A549 treated with CpdA at 1 μM for 4 hours (cell line): ENCODE measurements at places on chromosomes 11 and 22. TPM values are rescaled to one million over a fixed set of nuclear protein-coding genes. Genes with fewer than 3 reads are reported as not detected.

The EIF3D gene
- total RNA-seq, result 158 to 231 TPM (median 164 TPM) in 5 replicates

The MB gene
- total RNA-seq, result 6.4 to 9.1 TPM (median 6.9 TPM) in 5 replicates

The CPT1B gene
- total RNA-seq, result 10.5 to 15.7 TPM (median 13.6 TPM) in 5 replicates

The CCDC15 gene
- total RNA-seq, result 0.45 to 0.72 TPM (median 0.54 TPM) in 5 replicates

The OR5B12 gene
- total RNA-seq, result not detected in 5 replicates

The GDPD5 gene
- 8.1 to 13.4 TPM (median 11.2 TPM) in 5 replicates for total RNA-seq

The PAMR1 gene
- total RNA-seq, result not detected in 5 replicates

The PANX3 gene
- not detected in 5 replicates for total RNA-seq

The ABCG4 gene
- total RNA-seq, result 0.15 to 0.87 TPM (median 0.30 TPM) in 5 replicates

The CHRDL2 gene
- 2.5 to 5.7 TPM (median 4.3 TPM) in 5 replicates for total RNA-seq

The TMEM191C gene
- total RNA-seq, result 0.61 to 1.1 TPM (median 0.87 TPM) in 5 replicates

The SIRT3 gene
- total RNA-seq, result 17.0 to 20.0 TPM (median 19.5 TPM) in 5 replicates

The OR8G1 gene
- not detected in 5 replicates for total RNA-seq

The ARHGAP1 gene
- total RNA-seq, result 52.4 to 63.0 TPM (median 54.6 TPM) in 5 replicates

The ART1 gene
- total RNA-seq, result not detected in 5 replicates

The UBE4A gene
- total RNA-seq, result 9.1 to 12.4 TPM (median 10.2 TPM) in 5 replicates

The ANO3 gene
- total RNA-seq, result 0.01 to 0.05 TPM (median 0.03 TPM) in 3 of 5 replicates, not detected in the others

The TRIM29 gene
- 5.2 to 7.1 TPM (median 6.2 TPM) in 5 replicates for total RNA-seq

The CDC42EP2 gene
- 13.5 to 17.6 TPM (median 14.3 TPM) in 5 replicates for total RNA-seq

The ROM1 gene
- total RNA-seq, result 2.2 to 4.7 TPM (median 4.0 TPM) in 5 replicates
